ENCODE measurements at places on chromosomes 7 and 10.

GRCh38 chr7:70703785-70704184 is 428.2 kb upstream of the GALNT17 start:
- H3K27me3 ChIP-seq = no peaks in the 10 kb centered on the region
- peaks cover 13% of the 10 kb centered on the region for H3K36me3 ChIP-seq
- H3K4me3 ChIP-seq = peak overlapping the region; percentile 9
- H3K4me1 ChIP-seq = peaks cover 49% of the 10 kb centered on the region
- H3K27ac ChIP-seq = peak overlapping the region; percentile 38

GRCh38 chr7:158382363-158383254 is 205.0 kb downstream of the PTPRN2 start:
- H3K27ac ChIP-seq = no peak overlapping the region
- peaks cover 38% of the 10 kb centered on the region for H3K27me3 ChIP-seq
- H3K4me3 ChIP-seq = no peak overlapping the region
- no peaks in the 10 kb centered on the region for H3K36me3 ChIP-seq

DNA sequence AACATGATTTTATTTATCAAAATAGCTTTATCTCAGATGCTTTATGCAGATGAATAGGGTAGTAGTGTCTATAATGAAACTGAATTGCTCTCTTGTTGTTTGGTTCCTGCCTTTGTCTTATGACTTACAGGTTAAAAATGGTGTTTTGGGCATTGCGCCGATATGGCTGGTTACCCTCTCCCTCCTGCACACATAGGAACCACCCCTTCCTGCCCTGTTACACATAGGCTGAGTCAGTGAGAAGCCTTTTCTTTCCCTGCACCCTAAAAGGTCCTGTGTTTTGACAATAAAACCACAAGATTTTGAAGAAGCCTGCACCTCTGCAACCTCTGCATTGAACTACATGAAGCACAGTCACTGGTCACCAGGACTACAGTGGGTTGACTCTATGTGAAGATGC is 655.8 kb upstream of the ANKRD30A start:
- H3K27ac ChIP-seq = no peak overlapping the region
- DNase-seq = no peak
- no peaks in the 10 kb centered on the region for H3K27me3 ChIP-seq
- H3K36me3 ChIP-seq = no peaks in the 10 kb centered on the region
- H3K4me3 ChIP-seq = no peak overlapping the region
- no peaks in the 10 kb centered on the region for H3K4me1 ChIP-seq

DNA sequence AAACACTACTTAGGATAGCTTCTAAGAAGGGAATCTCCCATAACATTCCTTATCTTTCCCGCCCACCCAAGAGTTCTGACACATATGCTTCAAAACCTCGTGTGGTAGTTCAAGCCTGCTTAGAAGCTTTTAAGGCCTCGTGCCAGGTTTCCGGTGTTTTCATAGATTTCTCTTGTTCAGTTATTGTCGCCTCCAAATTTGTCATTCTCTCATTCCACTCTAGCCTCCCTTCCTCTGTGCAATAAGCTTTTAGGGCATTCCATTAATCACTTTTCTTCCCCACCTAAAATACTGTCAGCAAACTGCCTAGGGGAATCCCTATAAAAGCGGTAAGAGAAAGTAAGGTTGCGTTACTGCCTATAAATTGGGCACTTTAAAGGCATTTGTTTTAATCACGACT is 718 bp upstream of the BPGM start:
- H3K36me3 ChIP-seq = peaks cover 4% of the 10 kb centered on the region
- no peak overlapping the region for H3K27ac ChIP-seq
- peaks cover 29% of the 10 kb centered on the region for H3K4me1 ChIP-seq
- H3K4me3 ChIP-seq = no peak overlapping the region

DNA sequence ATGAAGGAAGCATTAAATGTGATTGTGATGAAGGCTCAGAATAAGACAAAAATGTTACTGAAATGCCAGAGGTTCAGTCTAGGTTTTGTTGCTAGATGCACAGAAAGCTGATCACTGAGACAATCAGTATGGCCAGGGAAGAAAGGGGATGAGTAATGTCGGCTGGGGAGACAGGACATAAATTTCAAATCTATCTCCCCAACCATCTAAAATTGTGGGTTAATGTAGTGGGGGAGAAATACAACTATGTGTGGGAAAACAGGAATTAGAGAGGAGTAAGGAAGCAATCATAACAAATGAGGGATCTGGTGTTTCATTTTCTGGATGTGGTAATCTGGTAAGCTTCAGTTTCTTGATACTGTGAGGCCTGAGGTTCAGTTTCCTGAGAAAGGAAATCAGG is 1111.0 kb downstream of the XPNPEP1 start:
- H3K4me3 ChIP-seq = no peak overlapping the region
- no peaks in the 10 kb centered on the region for H3K27me3 ChIP-seq
- DNase-seq = no peak

- H3K27ac ChIP-seq = no peak overlapping the region
- no peak for DNase-seq
- no peaks in the 10 kb centered on the region for H3K27me3 ChIP-seq
- H3K4me3 ChIP-seq = no peak overlapping the region
- H3K36me3 ChIP-seq = no peaks in the 10 kb centered on the region
- no peaks in the 10 kb centered on the region for H3K4me1 ChIP-seq
Observed at GRCh38 chr10:71276873-71277272, 42.2 kb upstream of the SLC29A3 start.

- H3K27me3 ChIP-seq = no peaks in the 10 kb centered on the region
- H3K4me1 ChIP-seq = no peaks in the 10 kb centered on the region
- H3K27ac ChIP-seq = no peak overlapping the region
- DNase-seq = no peak
- H3K4me3 ChIP-seq = no peak overlapping the region
Observed at GRCh38 chr7:46192271-46192670, 271.2 kb upstream of the IGFBP3 start.

- no peaks in the 10 kb centered on the region for H3K4me1 ChIP-seq
- no peak overlapping the region for H3K27ac ChIP-seq
- peaks cover 40% of the 10 kb centered on the region for H3K27me3 ChIP-seq
- H3K4me3 ChIP-seq = no peak overlapping the region
Observed at GRCh38 chr10:4526311-4526731, 299.7 kb upstream of the AKR1E2 start.

DNA sequence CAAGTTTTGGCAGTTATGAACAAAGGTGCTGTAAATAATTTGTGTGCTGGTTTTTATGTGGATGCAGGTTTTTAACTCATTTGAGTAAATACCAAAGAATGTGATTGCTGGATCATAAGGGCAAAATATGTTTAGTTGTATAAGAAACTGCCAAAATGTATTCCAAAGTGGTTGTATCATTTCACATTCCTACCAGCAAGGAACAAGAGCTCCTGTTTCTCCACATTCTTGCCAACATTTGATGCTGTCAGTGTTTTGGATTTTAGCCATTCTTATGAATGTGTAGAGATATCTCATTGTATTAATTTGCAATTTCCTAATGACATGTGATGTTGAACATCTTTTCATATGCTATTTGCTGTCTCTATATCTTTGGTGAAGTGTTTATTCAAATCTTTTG is 207.3 kb upstream of the LRGUK start:
- H3K4me3 ChIP-seq = no peak overlapping the region
- H3K27ac ChIP-seq = no peak overlapping the region
- no peak for DNase-seq
- H3K27me3 ChIP-seq = no peaks in the 10 kb centered on the region

GRCh38 chr10:87534173-87534858 is 29.6 kb downstream of the MINPP1 start:
- peaks cover 2% of the 10 kb centered on the region for H3K36me3 ChIP-seq
- peaks cover 23% of the 10 kb centered on the region for H3K4me1 ChIP-seq
- H3K4me3 ChIP-seq = no peak overlapping the region
- DNase-seq = no peak

DNA sequence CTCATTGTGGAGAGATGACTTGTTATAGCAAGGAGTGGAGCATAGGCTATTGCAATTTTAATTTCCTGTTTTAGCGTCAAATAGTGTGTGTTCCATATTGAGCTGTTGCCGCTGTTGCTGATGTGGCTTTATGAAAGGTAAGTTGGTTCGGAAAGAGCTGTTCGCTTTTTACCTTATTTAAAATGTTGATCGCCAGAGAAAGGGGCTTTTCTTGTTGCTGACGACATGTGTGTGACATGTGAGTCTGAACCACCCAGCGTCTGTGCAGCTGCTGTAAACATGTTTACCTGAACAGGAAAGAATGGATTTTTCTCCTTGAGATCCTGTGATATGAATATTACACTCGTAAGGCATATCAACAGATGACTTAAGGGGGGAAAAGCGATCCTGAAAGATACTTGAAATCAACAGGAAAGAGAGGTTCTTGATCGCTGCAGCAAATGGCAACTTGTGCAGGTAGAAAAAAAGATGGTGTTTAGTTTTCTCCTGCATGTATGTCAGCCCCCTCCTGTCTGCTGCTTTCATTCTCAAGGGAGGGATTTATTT is 2.5 kb downstream of the ZEB1 start:
- H3K27me3 ChIP-seq = no peaks in the 10 kb centered on the region
- H3K4me3 ChIP-seq = peak overlapping the region; percentile 89
- DNase-seq = peak; percentile 10
- H3K4me1 ChIP-seq = peaks cover 33% of the 10 kb centered on the region

DNA sequence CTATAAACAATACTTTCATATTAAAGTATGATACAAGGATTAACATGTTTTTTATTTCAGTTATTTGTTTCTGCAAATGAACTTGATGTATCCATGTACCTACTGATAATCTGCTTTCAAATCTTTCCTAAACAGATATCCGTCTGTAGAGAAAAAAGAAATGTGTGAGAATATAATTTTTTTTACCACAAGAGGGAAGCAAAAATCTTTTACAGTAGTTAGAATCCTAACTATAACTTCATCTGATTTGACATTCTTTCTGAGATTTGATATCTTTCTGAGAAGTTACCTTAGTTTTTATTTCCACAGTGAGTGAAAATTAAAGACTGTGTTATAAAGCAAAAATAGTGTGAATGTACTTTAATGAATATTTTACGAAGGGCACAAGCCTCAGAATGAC is 203.9 kb upstream of the PCLO start:
- DNase-seq = no peak
- H3K27me3 ChIP-seq = no peaks in the 10 kb centered on the region
- no peaks in the 10 kb centered on the region for H3K36me3 ChIP-seq
- H3K4me1 ChIP-seq = no peaks in the 10 kb centered on the region
- no peak overlapping the region for H3K27ac ChIP-seq

- no peak overlapping the region for H3K27ac ChIP-seq
- peaks cover 12% of the 10 kb centered on the region for H3K4me1 ChIP-seq
- DNase-seq = no peak
- H3K4me3 ChIP-seq = no peak overlapping the region
Observed at GRCh38 chr7:116582164-116582732, 57.4 kb downstream of the CAV1 start.

GRCh38 chr10:63738410-63738809 is 217.2 kb downstream of the REEP3 start:
- no peak for DNase-seq
- H3K4me3 ChIP-seq = no peak overlapping the region
- H3K4me1 ChIP-seq = no peaks in the 10 kb centered on the region

DNA sequence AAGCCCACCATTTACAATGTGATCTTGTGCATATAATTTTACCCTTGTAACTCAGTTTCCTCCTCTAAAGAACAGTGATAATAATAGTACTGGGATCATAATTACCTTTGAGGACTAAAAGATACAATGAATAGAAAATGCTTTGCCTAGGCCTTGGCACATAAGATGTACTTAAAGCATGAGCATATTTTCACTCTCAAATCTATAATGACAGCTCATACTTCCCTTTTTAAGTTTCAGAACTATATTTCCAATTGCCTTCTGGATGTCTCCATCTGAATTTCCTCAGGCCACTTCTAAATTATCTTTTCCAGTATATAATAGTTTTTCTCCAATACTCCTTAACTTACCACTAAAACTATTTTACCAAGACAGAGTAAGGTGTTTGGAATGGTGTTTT is 13.3 kb upstream of the ITGB8 start:
- no peak overlapping the region for H3K27ac ChIP-seq
- H3K27me3 ChIP-seq = no peaks in the 10 kb centered on the region
- no peaks in the 10 kb centered on the region for H3K4me1 ChIP-seq
- H3K4me3 ChIP-seq = no peak overlapping the region
- DNase-seq = no peak
- no peaks in the 10 kb centered on the region for H3K36me3 ChIP-seq

GRCh38 chr10:99648717-99649116 is 10.6 kb upstream of the ENTPD7 start:
- no peak for DNase-seq
- peaks cover 99% of the 10 kb centered on the region for H3K27me3 ChIP-seq
- H3K4me1 ChIP-seq = no peaks in the 10 kb centered on the region

- H3K27me3 ChIP-seq = no peaks in the 10 kb centered on the region
- H3K27ac ChIP-seq = no peak overlapping the region
- peaks cover 21% of the 10 kb centered on the region for H3K4me1 ChIP-seq
- H3K36me3 ChIP-seq = peaks cover 10% of the 10 kb centered on the region
Observed at GRCh38 chr7:2171855-2172254, 60.9 kb downstream of the MAD1L1 start.

GRCh38 chr7:36083626-36084380 is 69.3 kb upstream of the EEPD1 start:
- H3K27ac ChIP-seq = no peak overlapping the region
- H3K27me3 ChIP-seq = peaks cover 18% of the 10 kb centered on the region
- DNase-seq = no peak
- no peaks in the 10 kb centered on the region for H3K36me3 ChIP-seq

- H3K36me3 ChIP-seq = no peaks in the 10 kb centered on the region
- H3K4me3 ChIP-seq = no peak overlapping the region
- H3K4me1 ChIP-seq = no peaks in the 10 kb centered on the region
Observed at GRCh38 chr10:23918090-23918723, 290.7 kb upstream of the KIAA1217 start.

DNA sequence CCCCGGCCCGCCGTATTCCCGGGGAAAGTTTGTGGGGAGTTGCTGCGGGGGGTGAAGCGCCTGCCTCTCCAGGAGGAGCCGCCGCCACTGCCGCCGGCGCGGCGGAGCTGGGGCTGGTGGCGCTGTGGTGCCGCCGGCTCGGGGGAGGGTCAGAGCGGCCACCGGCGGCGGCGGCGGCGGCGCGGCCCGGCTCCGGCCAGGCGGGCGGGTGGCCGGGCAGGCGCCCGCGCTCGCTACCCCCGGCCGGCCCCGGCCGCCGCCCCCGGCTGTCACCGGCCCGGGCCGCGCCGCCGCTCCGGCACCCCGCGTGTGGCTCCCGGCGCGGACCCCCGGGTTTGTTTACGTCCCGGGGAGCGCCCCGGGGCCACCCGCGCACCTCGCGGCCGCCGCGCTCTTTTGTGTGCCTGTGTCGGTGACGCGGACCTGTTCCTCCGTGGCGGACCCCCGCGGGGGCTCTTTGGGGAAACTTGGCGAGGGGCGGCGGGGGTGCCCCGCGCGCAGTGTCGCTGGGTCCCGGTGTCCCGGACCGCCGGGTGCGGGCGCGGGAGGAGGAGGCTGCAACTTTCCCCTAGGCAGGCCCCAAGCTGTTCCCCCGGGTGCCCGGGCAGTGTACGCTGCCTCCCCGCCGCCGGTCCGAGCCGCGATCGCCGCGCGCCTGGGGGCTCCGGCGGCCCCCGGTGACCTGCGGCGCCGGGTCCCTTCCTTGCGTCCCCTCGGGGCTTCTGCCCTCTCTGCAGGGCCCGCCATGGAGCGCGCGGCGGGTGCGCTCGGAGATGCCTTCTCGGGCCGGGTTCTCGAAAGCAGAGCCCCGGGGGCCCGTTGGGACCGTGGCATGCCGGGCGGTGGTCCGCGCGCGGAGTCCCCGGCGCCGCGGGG is 593 bp upstream of the CUX1 start:
- peak; percentile 11 for DNase-seq
- H3K36me3 ChIP-seq = peaks cover 7% of the 10 kb centered on the region
- H3K27me3 ChIP-seq = no peaks in the 10 kb centered on the region
- peak overlapping the region; percentile 55 for H3K27ac ChIP-seq
- H3K4me3 ChIP-seq = peak overlapping the region; percentile 68
- peaks cover 21% of the 10 kb centered on the region for H3K4me1 ChIP-seq

- no peak for DNase-seq
- H3K4me1 ChIP-seq = peaks cover 10% of the 10 kb centered on the region
- H3K4me3 ChIP-seq = no peak overlapping the region
- no peak overlapping the region for H3K27ac ChIP-seq
- H3K27me3 ChIP-seq = peaks cover 26% of the 10 kb centered on the region
Observed at GRCh38 chr10:132967540-132967939, 25.2 kb upstream of the CFAP46 start.

Data from central memory CD8-positive, alpha-beta T cell (primary cell).